ENCODE measurements at places on chromosomes 11 and 22. TPM values are rescaled to one million over a fixed set of nuclear protein-coding genes. Genes with fewer than 3 reads are reported as not detected.

- no peak for DNase-seq
These were observed 1015.3 kb downstream of the LRRC4C start for GRCh38 chr11:40444151-40444550.

Gene C11orf97
- polyA plus RNA-seq = not detected

- no peak for DNase-seq
These were observed 2.5 kb upstream of the ARCN1 start for GRCh38 chr11:118569670-118570069.

DNA sequence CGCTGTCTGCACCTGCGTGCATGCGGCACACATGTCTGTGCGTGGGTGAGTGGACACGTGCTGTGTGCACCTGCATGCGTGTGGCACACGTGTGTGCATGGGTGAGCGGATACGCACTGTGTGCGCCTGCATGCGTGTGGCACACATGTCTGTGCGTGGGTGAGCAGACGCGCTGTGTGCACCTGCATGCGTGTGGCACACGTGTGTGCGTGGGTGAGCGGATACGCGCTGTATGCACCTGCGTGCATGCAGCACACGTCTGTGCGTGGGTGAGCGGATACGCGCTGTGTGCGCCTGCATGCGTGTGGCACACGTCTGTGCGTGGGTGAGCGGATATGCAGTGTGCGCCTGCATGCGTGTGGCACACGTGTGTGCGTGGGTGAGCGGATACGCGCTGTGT lies 27.1 kb upstream of the ACR start:
- DNase-seq = no peak

DNA sequence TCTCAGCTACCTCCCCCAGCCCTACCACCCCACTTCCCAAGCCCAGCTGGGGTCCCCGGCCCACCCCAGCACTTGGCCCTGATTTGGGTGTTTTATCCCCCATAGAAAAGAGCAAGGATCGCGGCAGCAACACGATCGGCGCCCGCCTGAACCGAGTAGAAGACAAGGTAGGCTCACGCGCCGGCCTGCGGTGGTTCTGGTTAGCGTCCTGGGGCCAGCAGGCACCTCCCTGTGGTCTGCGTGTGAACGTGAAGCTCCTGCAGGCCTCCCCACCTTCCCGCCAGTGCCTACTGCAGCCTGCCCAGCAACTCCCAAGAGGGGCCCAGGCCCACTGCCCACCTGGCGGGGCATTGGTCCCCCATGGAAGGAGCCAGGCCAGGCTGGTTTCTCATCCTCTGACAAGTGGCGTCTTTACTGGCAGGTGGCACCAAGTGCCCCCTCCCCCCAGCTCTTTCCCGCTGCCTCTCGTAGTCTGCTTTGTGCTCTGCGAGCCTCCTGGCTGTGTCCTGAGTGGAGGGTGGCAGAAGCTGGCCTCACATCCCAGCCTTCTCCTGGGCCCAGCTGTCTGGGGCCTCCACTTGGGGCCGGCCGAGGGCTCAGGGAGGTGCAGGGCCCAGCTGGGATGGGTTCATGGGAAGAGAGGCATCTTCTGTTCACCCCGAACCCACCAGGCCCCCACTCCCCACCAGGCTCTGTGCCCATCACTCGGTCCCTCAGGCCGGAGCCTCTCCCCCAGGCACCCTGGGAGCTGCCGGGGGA lies 78.3 kb upstream of the KCNQ1OT1 start:
- no peak for DNase-seq

Gene CASP5
- not detected for polyA plus RNA-seq

Gene BTG4
- not detected for polyA plus RNA-seq

Gene FANCF
- polyA plus RNA-seq = 12.3 TPM

Gene DMC1
- 5.7 TPM for polyA plus RNA-seq

- DNase-seq = no peak
These were observed 18.2 kb downstream of the ADM start for GRCh38 chr11:10322830-10323792.

GRCh38 chr11:57315491-57315890 lies 9.3 kb downstream of the TNKS1BP1 start:
- no peak for DNase-seq

- no peak for DNase-seq
These were observed 54.7 kb upstream of the TCF20 start for GRCh38 chr22:42324990-42325710.

GRCh38 chr22:50473855-50474671 lies 772 bp downstream of the SBF1 start:
- DNase-seq = no peak

Gene TMEM45B
- polyA plus RNA-seq = 22.0 TPM

Gene SAA4
- not detected for polyA plus RNA-seq

Gene CPSF7
- polyA plus RNA-seq = 102 TPM

Gene FJX1
- 18.2 TPM for polyA plus RNA-seq

DNA sequence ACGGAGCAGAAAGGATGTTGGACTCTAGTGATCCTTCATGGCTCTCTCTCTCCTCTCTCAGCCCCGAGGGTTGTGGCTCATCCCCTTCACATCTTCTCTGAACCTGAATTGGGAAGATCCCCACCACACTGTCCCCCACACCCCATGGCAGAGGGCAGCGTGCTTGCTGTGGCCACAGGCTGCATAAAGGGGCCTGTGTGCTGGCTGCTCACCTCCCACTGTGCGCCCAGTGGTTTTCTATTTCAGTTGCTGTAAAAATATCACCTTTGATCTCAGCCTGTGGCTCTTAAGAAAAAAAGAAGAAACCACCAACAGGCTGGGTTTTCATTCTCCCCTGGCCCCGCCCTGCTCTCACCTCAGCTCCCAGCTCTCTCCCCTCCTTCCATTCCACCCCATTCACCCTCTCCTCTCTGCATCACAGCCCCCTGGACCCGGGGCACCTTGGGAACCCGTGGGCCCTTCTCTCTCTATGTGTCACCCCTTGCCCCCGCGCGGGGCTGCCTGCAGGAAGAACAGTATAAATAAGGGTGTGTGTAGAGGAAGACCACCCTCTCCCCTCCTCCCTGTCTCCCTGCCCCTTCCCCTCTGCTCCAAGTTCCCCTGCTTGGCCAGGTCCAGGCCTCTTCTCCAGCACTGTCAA lies 25.8 kb upstream of the WNT11 start:
- no peak for DNase-seq

GRCh38 chr11:67699521-67699920 lies 25.1 kb upstream of the ALDH3B2 start:
- DNase-seq = no peak

Gene LDHAL6A
- polyA plus RNA-seq = 1.3 TPM

GRCh38 chr11:19218786-19219460 lies 17.1 kb upstream of the CSRP3 start:
- DNase-seq = no peak

Gene PES1
- 69.6 TPM for polyA plus RNA-seq

DNA sequence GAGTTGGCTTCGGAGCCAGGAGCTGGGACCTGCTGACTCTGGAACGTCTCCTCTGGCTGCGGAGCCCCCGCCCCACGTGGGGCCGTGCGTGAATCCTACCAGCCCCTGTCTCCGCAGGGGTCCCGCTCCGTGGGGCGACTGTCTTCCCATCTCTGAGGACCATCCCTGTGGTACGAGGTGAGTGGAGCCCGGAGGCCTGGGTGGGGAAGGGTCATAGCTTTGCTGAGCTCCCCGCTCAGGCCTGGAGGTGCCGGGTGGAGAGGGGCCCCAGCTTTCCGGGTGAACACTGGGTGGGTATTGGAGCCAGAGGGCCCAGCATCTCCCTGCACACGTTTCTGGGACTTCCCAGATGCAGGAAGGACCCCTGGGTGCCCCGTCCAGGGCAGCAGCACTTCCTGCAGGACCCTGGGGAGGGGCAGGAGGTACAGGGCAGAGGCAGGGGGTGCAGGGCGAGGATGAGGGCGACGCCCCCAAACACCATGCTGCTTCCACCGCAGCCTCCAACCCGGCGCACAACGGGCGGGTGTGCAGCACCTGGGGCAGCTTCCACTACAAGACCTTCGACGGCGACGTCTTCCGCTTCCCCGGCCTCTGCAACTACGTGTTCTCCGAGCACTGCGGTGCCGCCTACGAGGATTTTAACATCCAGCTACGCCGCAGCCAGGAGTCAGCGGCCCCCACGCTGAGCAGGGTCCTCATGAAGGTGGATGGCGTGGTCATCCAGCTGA lies 3.8 kb downstream of the MUC5AC start:
- DNase-seq = no peak

DNA sequence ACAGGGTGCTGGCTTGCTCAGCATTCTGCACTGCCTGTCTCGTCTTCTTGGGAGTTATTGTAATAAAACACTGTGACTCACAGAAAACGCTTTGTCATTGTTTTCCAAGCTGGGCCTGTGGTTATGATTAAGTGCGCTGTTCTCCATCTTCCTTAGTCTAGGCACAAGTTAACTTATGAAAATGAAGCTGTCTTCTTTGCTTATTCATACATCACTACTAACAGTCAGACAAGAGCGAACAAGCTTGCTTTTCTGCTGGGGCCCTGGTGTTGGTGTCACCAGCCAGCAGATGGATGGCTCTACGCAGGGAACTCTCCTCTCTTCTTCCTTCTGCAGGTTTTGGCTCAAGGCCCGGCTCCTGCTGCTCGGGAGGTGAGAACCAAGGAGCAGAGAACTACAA lies 380.1 kb upstream of the SYN3 start:
- DNase-seq = no peak

- DNase-seq = no peak
These were observed 57.9 kb downstream of the DBX1 start for GRCh38 chr11:20102397-20102796.

DNA sequence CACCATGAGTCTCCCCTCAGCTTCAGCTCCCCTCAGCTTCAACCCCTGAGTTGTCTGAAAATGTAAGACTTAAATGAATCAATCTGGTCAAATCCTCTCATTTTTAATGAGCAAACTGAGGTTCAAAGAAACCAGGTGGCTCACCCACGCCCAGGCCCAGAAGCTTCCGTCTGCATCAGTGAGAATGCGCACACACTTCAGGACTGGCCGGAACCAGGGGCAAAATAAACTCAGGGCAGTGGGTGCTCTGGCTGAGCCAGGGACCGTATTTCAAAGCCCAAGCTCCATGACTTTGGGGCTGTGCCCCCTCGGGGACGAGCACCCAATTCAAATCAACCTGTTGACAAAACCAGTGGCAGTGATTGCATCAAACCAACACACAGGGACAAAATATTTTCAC lies 3.1 kb downstream of the SULT4A1 start:
- no peak for DNase-seq

DNA sequence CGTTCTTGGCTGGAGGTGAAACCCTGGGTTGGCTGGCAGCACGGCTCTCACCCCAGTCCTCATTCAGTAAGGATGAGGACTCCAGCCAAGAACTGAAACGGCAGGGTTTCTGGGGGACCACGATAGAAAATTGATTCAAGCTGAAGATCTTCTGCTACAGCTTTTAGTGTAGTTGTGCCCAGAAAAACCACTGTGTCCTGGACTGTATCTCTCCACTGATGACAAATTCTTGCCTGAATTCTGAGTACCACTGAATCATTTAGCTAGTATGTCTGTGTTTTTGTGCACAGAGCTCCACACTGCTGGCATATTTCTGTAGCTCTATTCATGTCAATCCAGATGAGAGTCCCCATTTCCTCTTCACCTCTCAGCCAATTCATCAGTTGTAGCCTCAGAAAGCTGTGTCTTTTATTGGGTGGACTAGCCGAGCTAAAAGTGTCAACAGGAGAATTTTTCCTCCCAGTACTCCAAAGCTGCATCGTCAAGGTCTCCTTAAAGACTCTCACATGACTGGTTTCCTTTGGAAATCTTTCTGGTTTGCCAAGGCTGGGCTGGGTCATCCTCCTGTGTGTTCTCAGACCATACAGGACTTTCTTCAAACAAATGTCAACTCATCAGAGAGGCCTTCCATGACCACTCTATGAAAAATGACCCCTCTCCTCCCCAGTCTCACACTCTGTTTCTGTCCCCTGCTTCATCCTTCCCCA lies 144.6 kb downstream of the LDLRAD3 start:
- no peak for DNase-seq

Gene CCDC87
- polyA plus RNA-seq = 0.24 TPM

Gene MUC15
- 4.5 TPM for polyA plus RNA-seq

- DNase-seq = no peak
These were observed 365.3 kb upstream of the PDGFD start for GRCh38 chr11:104529213-104529612.

Gene RIMBP3C
- polyA plus RNA-seq = 0.50 TPM

Gene KREMEN1
- 11.8 TPM for polyA plus RNA-seq

Gene AIFM3
- polyA plus RNA-seq = 0.83 TPM

- peak; percentile 59 for DNase-seq
These were observed 34.9 kb downstream of the PRDM11 start for GRCh38 chr11:45181193-45181888.

DNA sequence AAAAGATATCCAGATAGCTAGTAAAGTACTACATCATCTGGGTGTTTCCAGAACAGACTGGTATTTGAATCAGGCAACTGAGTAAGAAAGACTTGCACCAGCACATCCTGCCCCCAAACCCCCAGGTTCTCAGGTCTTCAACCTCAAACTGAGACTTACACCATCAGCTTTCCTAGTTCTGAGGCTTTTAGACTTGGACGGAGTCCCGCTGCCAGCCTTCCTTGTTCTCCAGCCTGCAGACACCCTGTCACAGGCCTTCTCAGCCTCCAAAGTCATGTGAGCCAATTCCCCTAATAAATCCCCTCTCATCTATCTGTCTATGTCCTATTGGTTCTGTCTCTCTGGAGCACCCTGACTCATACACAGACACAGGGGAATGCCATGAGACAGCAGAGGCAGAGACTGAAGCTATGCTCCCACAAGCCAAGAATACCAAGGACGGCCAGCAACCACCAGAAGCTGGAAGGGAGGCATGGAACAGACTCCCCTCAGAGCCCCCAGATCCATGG lies 10.9 kb downstream of the SMCO4 start:
- no peak for DNase-seq

GRCh38 chr11:20310596-20311394 lies 52.7 kb upstream of the HTATIP2 start:
- no peak for DNase-seq

GRCh38 chr11:62267050-62267449 lies 2.9 kb upstream of the SCGB2A2 start:
- no peak for DNase-seq

Gene TBX10
- polyA plus RNA-seq = not detected

- no peak for DNase-seq
These were observed 24.2 kb downstream of the POU2AF3 start for GRCh38 chr11:111322534-111322933.

All from left renal pelvis (tissue), 4 donors.